Stromal cell of bone marrow (primary cell): ENCODE measurements at places on chromosomes 3 and 15.

DNA sequence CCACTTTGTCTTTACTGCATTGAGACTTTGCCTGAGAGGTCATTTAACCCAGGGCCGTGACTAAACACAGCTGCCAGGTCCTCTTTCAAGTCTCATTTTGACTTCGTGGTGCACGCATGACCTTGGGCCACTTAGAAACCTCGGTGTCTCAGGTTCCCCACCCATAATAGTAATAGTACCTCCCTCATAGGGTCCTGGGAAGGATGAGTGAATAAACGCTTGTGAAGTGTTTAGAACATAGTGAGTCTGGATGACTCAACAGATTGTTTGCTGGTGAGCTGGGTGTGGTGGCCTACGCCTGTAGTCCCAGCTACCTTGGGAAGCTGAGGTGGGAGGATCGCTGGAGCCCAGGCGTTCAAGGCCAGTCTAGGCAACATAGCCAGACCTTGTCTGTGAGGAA lies 56.3 kb downstream of the BDH1 start:
- no peak for DNase-seq

DNA sequence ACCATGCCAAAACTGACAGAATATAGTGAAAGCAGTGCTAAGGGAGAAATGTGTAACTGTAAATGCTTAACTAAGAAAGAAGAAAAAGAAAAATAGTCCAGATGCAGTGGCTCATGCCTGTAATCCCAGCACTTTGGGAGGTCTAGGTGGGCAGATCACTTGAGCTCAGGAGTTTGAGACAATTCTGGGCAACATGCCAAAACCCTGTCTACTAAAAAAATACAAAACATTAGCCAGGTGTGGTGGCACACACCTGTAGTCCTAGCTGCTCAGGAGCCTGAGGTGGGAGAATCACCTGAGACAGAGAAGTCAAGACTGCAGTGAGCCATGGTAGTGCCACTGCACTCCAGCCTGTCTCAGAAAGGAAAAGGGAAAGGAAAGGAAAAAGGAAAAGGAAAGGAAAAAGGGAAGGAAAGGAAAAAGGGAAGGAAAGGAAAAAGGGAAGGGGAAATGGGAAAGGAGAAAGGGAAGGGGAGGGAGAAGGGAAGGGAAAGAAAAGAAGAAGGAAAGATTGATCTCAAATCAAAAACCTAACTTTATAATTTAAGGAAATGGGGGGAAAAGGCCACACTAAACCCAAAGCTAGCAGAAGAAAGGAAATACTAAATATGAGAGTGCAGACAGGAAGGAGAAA lies 20.3 kb downstream of the C3orf33 start:
- no peak for DNase-seq

- no peak for DNase-seq
Observed at GRCh38 chr3:4976109-4976508, 3.1 kb upstream of the BHLHE40 start.

DNA sequence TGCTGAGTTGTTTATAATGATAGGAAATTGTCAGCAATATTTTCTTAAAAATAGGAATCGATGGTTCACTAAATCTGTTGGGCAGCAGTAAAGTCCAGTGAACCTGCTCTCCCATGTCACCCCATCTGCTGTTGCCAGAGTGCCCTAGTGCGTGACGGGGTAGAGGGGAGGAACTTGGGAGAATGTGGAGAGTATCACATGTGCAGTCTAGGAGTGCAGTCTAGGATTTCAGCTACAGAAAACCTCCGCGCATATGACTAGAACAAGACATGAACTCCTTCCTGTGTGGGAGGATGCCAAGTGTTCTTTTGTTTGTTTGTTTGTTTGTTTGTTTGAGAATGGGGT lies 74.6 kb upstream of the ACAD9 start:
- no peak for DNase-seq

GRCh38 chr3:144031938-144032337 lies 60.3 kb downstream of the DIPK2A start:
- DNase-seq: peak; percentile 47

GRCh38 chr3:71978150-71978721 lies 193.3 kb upstream of the PROK2 start:
- no peak for DNase-seq

DNA sequence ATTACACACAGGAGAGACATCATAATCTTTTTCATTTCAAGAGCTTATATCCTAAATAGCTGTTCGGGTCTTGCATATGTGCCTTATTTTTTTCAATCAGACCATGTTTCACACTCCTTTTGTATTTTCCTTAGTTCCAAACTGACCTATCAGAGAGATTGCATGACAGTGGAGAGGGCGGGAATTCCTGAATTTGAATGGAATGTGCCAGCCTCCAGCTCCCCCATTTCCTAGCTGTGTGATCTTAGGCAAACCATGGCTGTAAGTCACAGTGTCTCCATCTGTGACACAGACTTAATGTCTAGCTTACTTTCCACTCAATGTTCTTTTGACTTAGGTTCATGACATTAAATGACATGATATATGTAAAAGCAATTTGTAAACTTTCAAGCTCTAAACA lies 62.0 kb upstream of the CSTA start:
- DNase-seq: no peak

DNA sequence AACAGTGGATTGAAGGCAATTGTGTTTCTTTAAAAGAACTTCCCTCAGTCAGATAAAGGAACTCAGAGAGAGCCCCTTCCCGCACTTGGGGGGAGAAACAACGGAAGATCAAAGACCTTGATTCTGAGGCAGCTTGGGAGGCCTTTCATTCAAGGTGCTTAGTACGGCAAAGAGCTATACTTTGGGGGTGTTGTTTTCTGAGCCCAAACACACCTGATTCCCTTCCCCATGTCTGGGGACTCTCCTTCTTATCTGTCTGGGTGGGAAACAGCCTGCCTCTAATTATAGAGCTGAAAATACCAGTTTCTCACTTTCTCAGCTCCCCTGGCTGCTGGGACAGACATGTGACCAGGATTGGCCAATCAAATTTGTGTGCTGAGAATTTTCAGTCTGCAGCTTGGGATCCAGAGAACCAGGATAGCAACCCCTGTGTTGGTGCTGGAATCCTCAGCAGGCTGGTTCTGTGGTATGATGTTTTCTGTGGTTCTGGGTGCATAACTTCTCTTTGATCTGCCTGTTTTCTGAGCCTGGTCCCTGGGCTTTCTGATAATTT lies 19.4 kb upstream of the IQCF6 start:
- no peak for DNase-seq

- DNase-seq: no peak
Observed at GRCh38 chr3:26280517-26280916, 342.1 kb upstream of the LRRC3B start.

DNA sequence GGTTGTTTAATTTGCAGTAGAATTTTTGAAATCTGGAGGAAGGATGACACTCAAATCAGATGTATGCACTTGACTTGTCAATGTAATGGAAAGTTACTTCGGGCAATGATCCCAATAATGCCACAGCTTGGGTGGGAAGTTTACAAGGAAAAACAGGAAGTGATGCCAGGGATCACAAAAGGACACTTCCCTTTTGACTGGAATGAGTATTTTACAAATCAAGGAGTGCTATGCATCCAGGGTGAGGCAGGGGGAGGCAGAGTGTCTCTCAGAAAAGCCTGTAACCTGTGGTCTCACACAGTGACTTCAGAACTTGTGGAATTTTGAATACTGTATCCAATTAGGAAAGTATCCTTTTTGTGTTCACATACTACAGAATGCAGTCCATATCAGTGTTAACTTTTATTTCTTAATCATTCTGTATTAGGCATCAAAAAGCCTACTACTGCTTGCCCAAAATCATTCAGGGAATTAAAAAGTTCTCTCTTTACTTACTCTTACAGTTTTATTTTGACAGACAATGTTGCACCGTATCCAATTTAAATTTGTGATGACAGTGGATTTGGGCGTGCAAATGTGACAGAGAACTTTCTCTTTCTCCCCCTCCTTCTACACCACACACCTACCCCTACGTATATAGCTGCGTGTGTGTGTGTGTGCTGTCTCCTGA lies 445.1 kb downstream of the MECOM start:
- DNase-seq: peak; percentile 59

DNA sequence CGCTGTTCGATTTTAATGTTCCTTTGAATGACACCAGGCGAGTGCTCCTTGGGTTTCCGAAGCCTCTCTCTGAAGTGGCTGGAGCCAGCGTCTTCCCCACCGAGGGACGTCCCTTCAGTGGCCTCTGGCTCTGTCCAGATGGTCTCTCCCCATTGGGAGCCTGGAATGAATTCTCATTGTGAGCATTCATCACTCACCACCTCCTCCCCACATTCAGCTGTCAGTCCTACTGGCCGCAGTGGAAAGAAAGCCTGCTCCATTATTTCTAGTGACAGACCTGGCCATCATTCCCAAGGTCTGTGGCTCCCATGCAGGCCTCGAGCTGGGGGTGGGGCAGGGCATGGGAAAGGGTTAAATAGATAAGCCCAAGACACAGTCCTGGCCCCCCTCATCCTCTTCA lies 35.2 kb downstream of the ZNF710 start:
- DNase-seq: no peak

- DNase-seq: no peak
Observed at GRCh38 chr3:12780751-12781150, 15.7 kb upstream of the CAND2 start.

DNA sequence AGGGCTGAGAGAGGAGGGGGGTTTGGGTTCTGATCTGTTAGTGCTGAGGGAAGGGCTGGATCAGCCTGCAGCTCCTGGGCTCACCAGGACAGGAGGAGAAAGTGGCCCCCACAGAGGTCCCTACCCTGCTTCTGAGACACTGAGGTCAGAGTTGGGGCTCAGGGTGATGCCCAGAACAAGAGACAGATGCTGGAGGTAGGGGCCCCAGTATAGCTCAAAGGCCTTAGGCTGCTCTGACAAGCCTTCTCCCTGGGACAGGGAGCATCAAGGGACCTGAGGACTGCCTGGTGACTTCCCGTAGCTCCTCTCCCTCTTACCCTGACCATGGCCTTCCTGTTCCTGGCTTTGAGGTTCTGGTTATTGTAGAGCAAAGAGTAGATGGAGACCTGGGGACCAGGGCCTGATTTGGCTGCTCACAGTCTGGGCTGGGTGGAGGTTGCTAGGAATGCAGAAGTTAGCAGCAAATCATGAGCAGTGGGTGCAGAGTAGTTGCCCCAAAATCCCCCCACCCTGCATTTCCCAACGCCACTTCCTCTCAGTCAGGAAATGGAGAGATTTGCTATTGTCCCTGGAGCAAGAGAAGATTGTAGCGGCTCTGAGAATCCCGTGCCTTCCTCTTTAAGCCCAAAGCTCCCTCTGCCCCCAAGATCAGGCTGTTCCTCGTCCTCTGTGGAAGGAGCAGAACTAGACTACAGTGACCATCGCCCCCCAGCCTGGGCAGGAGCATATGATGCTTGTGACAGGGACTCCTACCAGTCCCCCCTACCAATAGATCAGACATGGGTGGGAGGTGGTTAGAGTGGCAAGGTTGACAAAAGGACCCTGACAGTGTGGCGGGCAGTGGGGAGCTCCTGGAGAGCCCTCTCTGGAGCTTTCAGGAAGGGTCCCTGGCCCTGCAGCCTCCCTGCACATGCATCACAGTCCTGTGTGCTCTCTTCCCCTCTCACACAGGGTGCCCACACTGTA lies 47.4 kb upstream of the SEC22A start:
- no peak for DNase-seq

DNA sequence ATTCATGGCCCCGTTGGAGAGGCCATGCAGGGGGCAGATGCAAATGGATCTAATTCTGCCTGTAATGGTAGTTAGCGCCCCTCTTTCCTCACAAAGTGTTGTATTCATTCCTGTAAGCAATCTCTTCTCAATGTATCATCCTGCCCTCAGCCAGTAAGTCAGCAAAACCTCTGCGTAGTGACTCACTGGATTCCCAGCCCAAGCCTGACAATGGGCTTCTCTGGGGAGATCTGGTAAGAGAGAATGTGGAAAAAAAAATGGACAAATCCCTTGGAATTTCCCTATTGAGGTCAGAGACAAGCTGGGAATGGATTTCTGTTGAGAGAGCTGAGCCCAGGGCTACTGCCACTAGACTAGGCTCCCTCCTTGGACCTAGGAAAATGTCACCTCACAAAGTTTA lies 25.4 kb downstream of the ADPGK start:
- peak; percentile 98 for DNase-seq

- DNase-seq: no peak
Observed at GRCh38 chr15:67401336-67401735, 119.6 kb upstream of the C15orf61 start.

DNA sequence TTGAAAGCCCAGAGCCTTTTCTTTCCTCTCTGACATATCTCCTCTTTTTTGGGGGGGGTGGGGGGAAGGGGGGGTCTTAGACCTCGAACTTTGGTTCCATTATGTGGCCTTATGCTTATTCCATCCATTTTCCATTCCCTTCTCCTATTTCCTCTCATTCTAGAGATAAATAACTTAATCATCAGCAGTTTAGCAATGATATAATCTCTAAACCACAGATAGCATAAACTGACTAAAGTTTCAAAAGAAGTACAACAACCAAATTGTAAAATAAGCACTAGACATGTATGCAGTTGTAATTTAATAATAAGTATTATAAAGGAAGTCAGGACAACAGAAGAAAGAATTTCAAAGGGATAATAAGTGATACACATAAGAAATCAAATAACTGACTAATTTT lies 64.5 kb downstream of the AQR start:
- no peak for DNase-seq

- no peak for DNase-seq
Observed at GRCh38 chr3:37813403-37813802, 48.3 kb upstream of the CTDSPL start.
